ENCODE measurements at places on chromosomes 11 and 22. TPM values are rescaled to one million over a fixed set of nuclear protein-coding genes. Genes with fewer than 3 reads are reported as not detected.

- DNase-seq, result no peak
Measured at GRCh38 chr11:134576721-134577171, 164.7 kb upstream of the B3GAT1 start.

- no peak for DNase-seq
Measured at GRCh38 chr11:23865341-23865975, 631.4 kb upstream of the LUZP2 start.

- DNase-seq, result no peak
Measured at GRCh38 chr11:133712051-133712560, 133.2 kb downstream of the SPATA19 start.

- DNase-seq, result peak; percentile 52
Measured at GRCh38 chr11:76626921-76627401, 43.6 kb downstream of the LRRC32 start.

DNA sequence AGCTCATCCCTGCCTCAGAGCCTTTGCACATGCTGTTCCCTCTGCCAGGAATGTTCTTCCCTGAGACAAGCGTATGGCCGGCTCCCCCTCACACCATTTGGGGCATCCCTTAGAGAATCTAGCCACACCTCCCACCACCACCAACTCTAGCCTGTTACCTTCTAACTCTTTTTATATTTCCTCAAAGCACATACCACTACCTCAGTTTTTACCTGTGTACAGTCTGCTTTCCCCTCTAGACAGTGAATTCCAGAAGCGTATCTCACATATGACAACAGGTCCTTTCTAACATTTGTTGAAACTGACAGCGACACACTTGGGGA is 75.1 kb upstream of the ARFGAP3 start:
- DNase-seq, result no peak

DNA sequence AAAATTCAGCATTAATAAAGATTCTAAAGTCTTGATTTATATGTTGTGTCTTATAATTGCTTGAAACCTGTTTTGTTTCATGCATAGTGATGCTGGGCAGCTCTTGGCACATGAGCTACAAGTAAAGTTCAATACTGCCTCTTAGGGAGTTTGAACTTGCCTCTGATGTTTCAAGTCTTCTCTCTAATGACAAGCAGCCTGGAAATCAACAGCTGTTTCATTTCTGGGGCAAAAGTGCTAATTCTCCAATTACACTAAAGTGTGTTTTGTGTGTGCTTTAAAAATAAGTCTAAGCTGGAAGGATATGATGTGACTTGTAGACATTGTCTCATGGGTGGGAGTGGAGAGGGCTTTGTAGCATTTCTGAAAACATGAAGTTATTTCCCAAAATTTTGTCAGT is 23.7 kb upstream of the SESN3 start:
- DNase-seq, result no peak

DNA sequence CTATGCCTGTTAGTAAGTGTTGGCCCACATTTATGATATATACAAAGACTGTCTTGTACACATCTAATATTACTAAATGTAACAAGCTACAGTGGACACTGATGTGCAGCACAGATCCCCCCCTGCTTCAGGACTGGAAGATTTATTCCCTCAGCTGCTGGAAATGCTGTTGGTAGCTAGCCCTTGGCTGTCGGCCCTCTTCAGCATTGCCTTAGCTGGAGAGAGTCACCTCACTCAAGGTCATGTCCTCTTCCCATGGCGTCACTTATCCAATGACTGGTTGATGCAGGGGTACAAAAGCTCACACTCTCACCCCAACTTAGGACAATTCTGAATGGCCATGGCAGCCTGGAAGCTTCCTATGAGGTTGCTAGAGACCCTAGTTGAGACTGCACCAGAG is 312.7 kb downstream of the SOX6 start:
- no peak for DNase-seq

Gene KRTAP5-2
- total RNA-seq, result not detected

DNA sequence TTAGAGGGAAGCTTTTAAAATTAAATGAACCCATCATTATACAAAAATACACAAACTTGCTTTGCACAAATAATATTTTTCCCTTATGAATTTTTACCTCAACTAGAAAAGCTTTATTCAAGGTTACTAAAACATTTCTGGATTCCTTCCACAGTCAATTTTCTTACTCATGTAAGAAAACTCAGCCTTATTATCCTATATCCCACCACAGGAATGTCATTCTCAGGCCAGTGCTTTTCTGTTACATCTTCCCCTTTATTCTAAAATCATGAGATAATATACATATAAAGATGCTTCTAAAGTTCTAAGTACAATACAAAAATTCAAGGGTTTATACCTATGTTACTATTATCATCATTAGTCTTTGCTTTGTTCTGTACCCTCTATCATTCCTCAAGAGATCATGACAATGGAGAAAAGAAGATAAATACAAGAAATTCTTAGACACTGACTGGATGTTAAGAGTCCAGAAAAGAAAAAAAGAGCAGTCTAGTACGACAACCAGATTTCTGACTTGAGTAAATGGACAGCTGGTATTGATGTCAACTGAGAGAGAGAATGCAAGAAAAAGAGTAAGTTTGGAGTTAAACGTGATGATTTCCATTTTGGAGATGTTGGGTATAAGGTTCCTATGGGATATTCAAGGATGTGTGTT is 60.3 kb downstream of the MTMR2 start:
- no peak for DNase-seq

Gene FAM83F
- total RNA-seq, result 4.6 TPM

Gene NAALAD2
- total RNA-seq, result 0.10 TPM

Gene TSPO
- 827 TPM for total RNA-seq

Gene ACR
- not detected for total RNA-seq

DNA sequence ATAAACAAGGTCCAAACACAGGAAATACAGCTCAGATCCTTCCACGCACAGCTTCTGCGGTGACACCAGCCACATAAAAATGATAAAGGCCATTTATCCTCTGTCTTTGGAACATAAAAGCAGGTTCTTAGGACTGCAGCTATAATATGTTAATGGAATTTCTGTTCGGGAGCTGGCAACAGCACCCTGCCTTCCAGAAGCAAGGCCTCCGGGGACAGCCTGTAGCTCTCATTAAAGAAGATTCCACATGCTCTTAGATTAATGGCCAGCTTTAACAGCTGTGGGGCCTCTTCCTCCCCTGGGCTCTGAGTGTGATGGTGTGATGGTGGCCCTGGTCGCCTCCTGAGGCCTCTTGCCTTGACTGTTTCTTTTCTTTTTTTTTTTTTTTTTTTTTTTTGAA is 137.3 kb downstream of the CACNA1I start:
- no peak for DNase-seq

DNA sequence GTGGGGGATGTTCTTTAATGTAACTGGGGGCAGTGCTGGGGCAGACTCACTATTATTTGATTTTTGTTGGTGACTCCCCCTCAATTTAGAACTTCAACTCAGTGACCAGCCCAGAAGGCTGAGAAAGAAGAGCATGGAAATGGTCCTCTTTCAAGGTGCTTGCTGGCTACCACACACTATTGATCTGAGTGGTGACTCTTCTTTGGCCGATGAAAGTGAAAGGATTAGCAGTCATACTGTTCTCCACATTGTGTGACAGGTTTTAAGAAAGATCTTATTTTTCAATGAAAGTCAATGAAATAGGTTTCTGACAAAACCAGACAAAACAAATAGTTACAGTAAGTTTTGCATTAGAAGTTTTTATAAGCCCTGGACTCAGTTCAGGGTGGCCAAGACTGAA is 29.9 kb downstream of the NLRP14 start:
- DNase-seq, result no peak

DNA sequence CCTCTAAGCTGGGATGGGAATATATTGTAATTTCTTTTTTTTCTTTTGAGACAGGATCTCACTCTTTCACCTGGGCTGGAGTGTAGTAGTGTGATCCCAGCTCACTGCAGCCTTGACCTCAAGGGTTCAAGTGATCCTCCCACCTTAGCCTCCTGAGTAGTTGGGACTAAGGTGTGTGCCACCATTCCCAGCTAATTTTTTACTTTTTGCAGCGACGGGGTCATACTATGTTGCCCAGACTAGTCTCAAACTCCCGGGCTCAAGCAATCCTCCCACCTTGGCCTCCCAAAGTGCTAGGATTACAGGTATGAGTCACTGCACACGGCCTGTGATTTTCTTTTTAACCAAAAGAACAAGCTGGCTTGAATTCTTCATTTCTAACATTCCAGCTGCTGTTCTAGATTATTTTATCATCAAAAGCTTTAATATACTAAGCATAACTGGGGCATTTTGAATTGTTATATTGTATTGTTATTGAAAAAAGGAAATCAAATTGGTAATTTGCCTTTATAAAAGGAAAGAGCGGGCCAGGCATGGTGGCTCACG is 26.8 kb upstream of the PPP2R1B start:
- no peak for DNase-seq

GRCh38 chr11:34510673-34511072 is 2.9 kb downstream of the ELF5 start:
- no peak for DNase-seq

GRCh38 chr11:19676475-19677380 is 35.9 kb upstream of the NAV2 start:
- DNase-seq, result no peak

GRCh38 chr11:47593492-47593933 is 698 bp downstream of the C1QTNF4 start:
- DNase-seq, result no peak

- DNase-seq, result no peak
Measured at GRCh38 chr11:117333917-117334316, 6.3 kb downstream of the CEP164 start.

DNA sequence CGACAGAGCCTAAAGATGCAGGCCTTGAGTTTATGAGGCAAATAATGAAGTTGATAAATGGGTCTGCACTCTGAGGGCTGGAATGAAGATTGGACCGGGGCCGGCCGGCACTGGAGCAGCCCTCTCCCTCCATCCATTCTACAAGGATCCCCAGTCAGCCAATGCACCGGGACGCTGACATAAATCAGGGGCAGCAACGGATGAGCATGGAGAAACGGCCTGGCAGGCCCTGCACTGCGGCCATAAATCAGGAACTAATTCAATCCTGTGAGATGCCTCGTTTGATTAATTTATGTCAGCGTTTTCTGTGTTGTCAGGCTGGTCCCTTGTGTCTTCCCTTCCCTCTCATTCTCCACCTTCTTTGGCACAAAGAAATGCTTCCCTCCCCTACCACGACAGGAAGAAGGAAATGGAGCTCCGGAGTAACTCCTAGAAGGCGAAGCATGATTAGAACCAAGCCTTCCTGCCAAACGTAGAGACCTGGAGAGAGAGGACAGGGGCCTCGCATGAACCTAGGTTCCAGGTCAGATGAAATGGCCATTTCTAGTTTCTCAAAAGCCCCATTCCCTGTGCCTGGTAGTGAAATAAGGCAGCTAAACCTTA is 358.4 kb downstream of the OPCML start:
- DNase-seq, result no peak

GRCh38 chr11:78370406-78371172 is 47.0 kb downstream of the GAB2 start:
- DNase-seq, result no peak

- peak; percentile 49 for DNase-seq
Measured at GRCh38 chr11:60942970-60943565, 8.9 kb downstream of the SLC15A3 start.

DNA sequence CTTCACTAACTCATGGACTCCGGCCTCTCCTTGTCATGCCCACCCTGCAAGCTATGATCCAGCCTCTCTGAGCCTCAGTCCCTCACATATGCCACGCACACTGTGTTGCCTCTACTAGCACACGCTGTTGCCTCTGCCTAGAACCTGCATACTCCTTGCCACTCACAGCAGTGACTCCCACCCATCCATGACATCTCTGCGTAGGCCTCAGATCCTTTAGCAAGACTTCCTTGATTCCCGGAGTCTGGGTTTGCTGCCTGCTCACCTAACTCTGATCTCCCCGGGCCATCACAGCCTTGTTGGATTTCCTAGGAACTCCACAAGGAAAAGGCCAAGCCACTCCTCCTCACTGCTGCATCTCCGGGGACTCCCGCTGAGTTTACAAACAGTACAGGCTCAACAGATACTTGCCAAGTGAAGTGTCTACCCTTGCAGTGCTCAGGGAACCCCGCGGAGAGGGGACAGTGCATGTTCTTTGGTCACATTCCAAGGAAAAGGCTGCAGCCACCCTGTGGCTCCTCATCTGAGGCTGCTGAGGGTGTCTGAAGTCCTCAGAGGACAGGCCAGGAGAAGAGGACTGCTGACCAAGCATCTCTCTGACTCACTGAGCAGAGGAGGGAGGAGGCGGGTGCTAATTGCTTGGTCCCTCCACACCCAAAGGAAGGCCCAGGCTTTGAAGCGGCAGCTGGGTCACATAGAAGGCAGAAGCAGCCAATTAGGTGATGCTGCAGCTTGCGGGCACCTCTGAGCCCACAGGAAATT is 42.4 kb upstream of the NAV2 start:
- DNase-seq, result peak; percentile 46

Gene CASP5
- not detected for total RNA-seq

Gene FBXO3
- total RNA-seq, result 64.3 TPM

- no peak for DNase-seq
Measured at GRCh38 chr22:38823637-38824036, 20.2 kb downstream of the NPTXR start.

Gene BARX2
- total RNA-seq, result 0.10 TPM

GRCh38 chr11:57325735-57326048 is 940 bp upstream of the TNKS1BP1 start:
- peak; percentile 92 for DNase-seq

GRCh38 chr22:21043860-21044535 is 1.7 kb upstream of the LRRC74B start:
- DNase-seq, result no peak

GRCh38 chr11:93719310-93719709 is 22.0 kb downstream of the TAF1D start:
- DNase-seq, result no peak

Gene OR4B1
- not detected for total RNA-seq

DNA sequence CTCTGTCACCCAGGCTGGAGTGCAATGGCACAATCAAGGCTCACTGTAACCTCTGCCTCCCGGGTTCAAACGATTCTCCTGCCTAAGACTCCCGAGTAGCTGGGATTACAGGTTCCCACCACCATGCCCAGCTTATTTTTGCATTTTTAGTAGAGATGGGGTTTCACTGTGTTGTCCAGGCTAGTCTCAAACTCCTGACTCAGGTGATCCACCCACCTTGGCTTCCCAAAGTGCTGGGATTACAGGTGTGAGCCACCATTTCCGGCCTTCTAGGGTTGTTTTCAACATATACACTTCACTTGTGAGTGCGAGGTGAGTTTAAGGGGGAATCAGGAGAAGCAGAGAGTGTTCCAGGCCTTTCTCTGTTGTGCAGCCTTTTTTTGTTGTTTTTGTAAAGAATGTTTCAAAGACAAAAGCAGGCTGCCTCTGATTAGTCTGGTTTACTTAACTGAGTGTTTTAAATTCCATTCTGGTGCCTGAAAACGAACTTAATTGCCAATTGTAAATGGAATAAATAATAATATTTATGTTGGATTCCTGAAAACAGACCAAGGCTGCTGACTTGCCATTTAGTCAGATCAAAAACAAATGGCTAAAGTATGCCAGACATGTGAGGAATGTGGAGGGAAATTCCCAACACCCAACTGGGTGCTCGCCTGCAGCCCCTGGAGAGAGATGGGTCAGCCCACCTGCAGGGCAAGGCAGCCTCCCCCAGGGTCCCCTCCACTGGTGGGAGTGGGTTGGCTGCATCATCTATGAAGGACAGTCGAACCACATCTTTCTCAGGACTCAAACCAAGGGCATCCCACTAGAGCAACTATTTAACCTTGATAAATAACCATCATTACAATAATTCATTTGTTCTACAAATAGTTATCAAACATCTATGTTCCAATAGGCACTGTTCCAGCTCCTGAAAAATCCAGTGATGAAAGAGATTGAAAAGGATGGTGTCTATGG is 4.6 kb upstream of the RANGAP1 start:
- peak; percentile 96 for DNase-seq

GRCh38 chr11:102251423-102251822 is 65.9 kb upstream of the BIRC3 start:
- DNase-seq, result no peak

Gene FLRT1
- total RNA-seq, result not detected
